ENCODE measurements at places on chromosomes 2 and 18. TPM values are rescaled to one million over a fixed set of nuclear protein-coding genes. Genes with fewer than 3 reads are reported as not detected.

- no peak overlapping the region for H3K4me3 ChIP-seq
- H3K4me1 ChIP-seq: no peaks in the 10 kb centered on the region
- DNase-seq: no peak
- H3K27me3 ChIP-seq: no peaks in the 10 kb centered on the region
- H3K27ac ChIP-seq: no peak overlapping the region
Observed at GRCh38 chr18:54127759-54128378, 96.6 kb downstream of the MBD2 start.

GRCh38 chr18:26634631-26635030 lies 86.3 kb upstream of the KCTD1 start:
- H3K4me3 ChIP-seq: no peak overlapping the region
- H3K27ac ChIP-seq: no peak overlapping the region
- H3K36me3 ChIP-seq: no peaks in the 10 kb centered on the region
- DNase-seq: no peak
- H3K27me3 ChIP-seq: no peaks in the 10 kb centered on the region
- no peaks in the 10 kb centered on the region for H3K4me1 ChIP-seq

DNA sequence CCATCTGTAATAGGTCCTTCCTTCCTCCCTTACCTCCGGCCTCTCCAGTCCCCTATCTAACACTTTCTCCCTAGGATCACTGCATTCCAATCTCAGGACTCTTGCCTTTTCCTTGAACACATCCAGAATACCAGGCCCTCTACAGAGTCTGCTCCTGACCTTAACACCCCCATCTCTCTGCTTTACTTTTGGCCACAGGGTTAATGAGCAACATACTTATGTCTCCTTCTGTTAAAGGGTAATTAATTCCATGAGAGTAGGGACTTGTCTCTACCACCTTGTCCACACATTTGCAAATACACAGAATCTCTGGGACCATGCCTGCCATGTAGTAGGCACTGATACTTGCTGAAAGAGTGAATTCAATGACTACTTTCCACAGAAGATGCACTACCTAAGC lies 94.9 kb downstream of the COBLL1 start:
- DNase-seq: no peak
- H3K4me3 ChIP-seq: no peak overlapping the region
- H3K4me1 ChIP-seq: no peaks in the 10 kb centered on the region
- no peaks in the 10 kb centered on the region for H3K27me3 ChIP-seq
- H3K27ac ChIP-seq: no peak overlapping the region

DNA sequence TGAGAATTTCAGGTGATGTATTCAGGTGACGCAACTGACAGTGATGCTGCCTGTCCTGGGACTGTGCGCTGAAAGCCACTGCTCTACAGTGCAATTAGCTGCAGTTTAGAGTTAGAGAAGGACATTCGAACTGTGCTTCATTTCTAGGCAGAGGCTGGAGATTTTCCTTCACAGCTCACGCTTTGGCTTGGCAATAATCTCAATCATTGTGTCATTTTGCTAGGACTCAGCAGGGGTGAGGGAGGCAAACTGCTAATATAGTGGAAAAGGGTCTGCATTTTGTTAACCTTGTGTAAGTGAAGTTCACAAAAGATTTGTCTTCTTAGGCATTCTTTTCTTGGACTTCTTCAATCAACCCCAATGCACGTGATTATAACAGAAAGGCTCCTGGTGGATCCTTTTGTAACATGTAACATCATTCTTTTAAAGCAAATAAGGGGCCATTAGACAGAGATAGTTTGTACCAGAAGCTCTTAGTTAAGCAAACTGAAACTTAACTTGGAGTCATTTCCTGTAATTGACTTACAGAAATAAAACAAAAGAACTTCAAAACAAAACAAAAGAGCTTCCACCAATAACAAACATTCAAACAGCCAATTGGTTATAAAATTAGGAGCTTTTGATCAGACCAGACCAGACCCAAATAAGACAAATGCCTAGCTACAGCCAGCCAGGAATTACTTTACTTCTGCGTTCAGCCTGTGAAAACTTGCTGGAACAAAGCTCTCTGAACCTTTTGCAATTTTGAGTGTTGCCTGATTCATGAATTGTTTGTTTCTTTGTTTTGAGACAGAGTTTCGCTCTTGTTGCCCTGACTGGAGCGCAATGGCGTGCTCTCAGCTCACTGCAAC lies 1376.3 kb upstream of the CELF4 start:
- peak overlapping the region; percentile 42 for H3K4me3 ChIP-seq
- DNase-seq: no peak
- H3K36me3 ChIP-seq: no peaks in the 10 kb centered on the region
- H3K4me1 ChIP-seq: peaks cover 9% of the 10 kb centered on the region

DNA sequence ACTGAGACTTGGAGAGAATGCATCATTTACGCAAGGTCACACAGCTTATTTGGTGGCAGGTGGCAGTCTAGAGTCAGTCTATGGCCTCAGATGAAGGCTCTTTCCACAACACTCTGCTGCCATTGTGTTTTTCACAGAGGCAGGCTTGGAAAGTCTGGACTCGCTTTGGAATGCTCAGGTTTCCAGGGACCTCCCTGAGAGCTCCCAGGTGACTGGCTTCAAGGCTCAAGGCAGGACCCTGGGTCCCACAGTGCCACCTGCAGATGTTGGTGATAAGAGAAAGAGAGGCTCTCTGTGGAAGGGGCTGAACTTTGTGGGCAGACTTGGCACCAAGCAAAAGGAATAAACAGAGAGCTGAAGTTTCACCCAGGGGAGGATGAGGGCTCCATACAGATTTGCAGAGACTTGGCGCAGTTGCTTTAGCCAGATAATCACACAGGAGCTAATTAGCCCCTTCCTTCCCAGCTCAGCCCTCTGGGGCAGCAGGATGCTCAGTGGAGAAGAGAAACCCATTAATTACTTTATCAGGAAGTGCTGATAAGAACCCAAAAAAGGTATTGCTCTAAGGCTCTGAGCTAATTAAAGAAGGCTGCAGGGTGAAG lies 103.5 kb downstream of the LBH start:
- H3K4me3 ChIP-seq: peak overlapping the region; percentile 9
- H3K27ac ChIP-seq: peak overlapping the region; percentile 71

- H3K36me3 ChIP-seq: no peaks in the 10 kb centered on the region
- no peaks in the 10 kb centered on the region for H3K27me3 ChIP-seq
- no peak overlapping the region for H3K4me3 ChIP-seq
- H3K4me1 ChIP-seq: no peaks in the 10 kb centered on the region
- no peak overlapping the region for H3K27ac ChIP-seq
Observed at GRCh38 chr2:107545851-107546250, 280.8 kb upstream of the RGPD4 start.

GRCh38 chr2:144357623-144358373 lies 162.1 kb downstream of the ZEB2 start:
- H3K27ac ChIP-seq: no peak overlapping the region
- DNase-seq: no peak
- no peaks in the 10 kb centered on the region for H3K4me1 ChIP-seq
- no peaks in the 10 kb centered on the region for H3K27me3 ChIP-seq
- no peaks in the 10 kb centered on the region for H3K36me3 ChIP-seq

The UGT1A8 gene
- total RNA-seq: not detected

DNA sequence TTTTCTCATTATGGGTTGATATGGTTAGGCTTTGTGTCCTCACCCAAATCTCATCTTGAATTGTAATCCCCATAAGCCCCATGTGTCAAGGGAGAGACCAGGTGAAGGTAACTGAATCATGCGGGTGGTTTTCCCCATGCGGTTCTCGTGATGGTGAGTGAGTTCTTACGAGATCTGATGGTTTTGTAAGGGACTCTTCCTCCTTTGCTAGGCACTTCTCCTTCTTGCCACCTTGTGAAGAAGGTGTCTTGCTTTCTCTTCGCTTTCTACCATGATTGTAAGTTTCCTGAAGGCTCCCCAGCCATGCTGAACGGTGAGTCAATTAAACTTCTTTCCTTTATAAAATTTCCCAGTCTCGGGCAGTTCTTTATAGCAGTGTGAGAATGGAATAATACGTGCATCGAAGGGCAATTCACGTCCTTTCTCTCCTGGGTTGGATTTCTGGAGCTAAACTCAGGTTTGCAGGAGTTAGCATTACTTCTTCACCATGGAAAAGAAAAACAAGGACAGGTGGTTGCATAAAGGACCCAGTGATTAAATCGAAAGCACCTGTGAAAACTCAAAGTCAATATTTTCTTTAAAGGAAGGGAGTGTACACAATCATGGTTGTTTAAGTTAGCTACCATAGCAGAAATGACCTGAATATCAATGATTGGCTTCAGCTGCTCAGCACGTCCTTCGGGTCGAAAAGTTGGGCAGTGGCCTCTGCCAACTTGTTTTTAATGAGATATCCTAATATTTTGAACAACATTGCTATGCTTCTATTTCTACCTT lies 54.1 kb downstream of the CDC42EP3 start:
- no peak overlapping the region for H3K4me3 ChIP-seq
- H3K27ac ChIP-seq: no peak overlapping the region
- peaks cover 22% of the 10 kb centered on the region for H3K4me1 ChIP-seq
- no peaks in the 10 kb centered on the region for H3K27me3 ChIP-seq
- no peak for DNase-seq

GRCh38 chr2:217049956-217050355 lies 190.1 kb upstream of the TNP1 start:
- no peaks in the 10 kb centered on the region for H3K4me1 ChIP-seq
- no peaks in the 10 kb centered on the region for H3K36me3 ChIP-seq

The ASB3 gene
- 34.5 TPM for total RNA-seq

DNA sequence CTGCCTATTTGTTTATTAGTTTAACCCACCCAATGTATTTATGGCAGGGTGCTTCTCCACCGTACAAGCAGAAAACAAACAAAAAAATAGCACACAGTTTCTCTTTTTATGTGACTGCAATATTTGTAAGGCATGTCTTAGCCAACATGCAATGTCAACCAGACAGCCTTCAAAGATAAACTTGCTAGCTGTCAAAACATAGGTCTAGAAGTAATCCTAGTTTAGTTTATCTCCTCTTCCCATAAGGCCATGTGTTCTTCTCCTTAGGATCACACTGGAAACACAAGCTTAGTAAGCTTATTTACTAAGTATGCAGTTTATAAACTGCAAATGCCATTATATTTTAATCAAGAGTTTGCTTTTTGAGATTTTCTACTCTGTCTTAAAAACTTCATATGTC lies 75.6 kb downstream of the LDAH start:
- no peak for DNase-seq
- H3K36me3 ChIP-seq: peaks cover under 1% of the 10 kb centered on the region
- H3K4me1 ChIP-seq: no peaks in the 10 kb centered on the region
- H3K27me3 ChIP-seq: no peaks in the 10 kb centered on the region

The NPHP1 gene
- not detected for total RNA-seq

The EFR3B gene
- not detected for total RNA-seq

DNA sequence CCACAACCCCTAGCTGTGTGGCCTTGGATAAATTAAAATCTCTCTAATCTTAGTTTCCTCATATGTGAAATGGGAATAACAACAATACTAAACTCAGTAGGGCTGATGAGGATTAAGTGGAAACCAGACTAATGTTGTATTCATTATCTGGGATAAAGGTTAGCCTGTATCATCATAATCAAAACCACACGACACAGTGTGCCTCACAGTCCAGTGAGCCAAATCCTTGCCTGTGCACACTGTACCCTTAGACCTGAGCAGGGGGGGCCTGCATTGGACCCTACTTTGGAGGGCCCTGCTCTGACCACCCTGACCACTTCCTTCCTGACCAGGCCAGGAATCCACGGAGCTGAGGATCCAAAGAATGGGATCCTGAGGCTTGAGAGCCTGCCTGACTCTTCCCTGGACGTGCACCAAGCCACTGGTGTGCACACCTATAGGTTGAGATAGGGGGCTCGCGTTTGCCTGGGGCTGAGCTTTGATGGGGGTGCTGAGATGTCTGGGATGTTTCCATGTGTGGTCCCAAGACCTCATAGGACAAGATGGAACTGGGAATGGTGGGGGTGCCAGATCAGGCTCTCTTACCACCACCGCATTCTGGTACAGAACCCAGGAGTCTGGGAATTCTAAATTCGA lies 69.7 kb downstream of the TGOLN2 start:
- H3K4me3 ChIP-seq: no peak overlapping the region
- no peak for DNase-seq
- H3K27me3 ChIP-seq: no peaks in the 10 kb centered on the region
- no peaks in the 10 kb centered on the region for H3K4me1 ChIP-seq
- no peak overlapping the region for H3K27ac ChIP-seq

DNA sequence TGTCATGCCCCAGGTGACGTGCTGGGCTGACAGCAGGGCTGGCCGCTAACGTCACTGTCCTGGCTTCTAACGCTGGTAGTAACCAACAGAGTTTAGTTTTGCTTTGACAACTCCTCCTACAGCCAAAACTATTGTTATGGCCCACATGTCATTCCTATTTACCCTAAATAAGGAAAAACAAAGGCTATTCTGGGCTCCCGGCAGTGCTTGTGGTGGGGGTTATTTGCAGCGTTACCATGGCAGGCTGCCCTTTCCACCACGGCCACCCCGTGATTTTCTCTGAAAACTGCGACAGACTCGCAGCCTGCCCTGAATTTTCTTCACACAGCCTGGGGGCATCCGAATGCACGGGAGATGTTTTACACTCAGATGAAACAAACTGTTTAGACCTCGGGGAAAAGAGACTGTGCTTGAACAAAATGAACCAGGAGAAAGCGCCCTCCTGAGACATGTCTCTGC lies 115.2 kb downstream of the FAM210A start:
- peak overlapping the region; percentile 61 for H3K27ac ChIP-seq
- H3K27me3 ChIP-seq: no peaks in the 10 kb centered on the region
- DNase-seq: no peak
- H3K36me3 ChIP-seq: no peaks in the 10 kb centered on the region
- peaks cover 34% of the 10 kb centered on the region for H3K4me1 ChIP-seq

GRCh38 chr2:114610677-114611076 lies 168.2 kb downstream of the DPP10 start:
- H3K27ac ChIP-seq: no peak overlapping the region
- H3K4me3 ChIP-seq: no peak overlapping the region
- H3K27me3 ChIP-seq: no peaks in the 10 kb centered on the region
- no peaks in the 10 kb centered on the region for H3K4me1 ChIP-seq
- DNase-seq: no peak

GRCh38 chr2:207513551-207514257 lies 16.1 kb upstream of the CREB1 start:
- DNase-seq: no peak
- no peaks in the 10 kb centered on the region for H3K36me3 ChIP-seq
- no peaks in the 10 kb centered on the region for H3K27me3 ChIP-seq

The AMER3 gene
- not detected for total RNA-seq

The CCDC74B gene
- total RNA-seq: 1.0 TPM

DNA sequence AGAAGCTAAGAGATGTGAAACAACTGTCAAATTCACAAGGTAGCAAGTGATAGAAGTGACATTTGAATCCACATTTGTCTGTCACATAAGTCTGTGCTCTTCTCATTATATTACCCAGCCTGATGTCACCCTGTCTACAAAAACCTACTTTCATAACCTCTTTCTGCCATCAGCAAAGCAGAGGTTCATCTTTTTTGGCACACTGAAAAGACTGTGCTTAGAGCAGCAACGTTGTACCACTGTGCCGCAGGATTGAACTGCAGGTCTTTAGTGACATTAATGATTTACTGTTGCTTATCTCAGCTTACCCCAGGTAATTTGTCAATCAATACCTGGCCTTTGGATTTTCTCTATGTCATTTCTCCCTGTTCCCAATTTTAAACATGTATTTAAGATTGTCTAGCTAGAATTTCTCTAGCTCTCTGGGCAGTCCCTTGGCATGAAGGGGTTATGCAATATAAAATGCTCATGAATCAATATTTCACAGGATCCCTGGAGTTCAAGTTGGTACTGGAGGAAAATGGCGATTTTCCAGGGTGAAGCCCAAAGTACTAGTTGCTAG lies 31.4 kb upstream of the TDRD15 start:
- H3K4me3 ChIP-seq: no peak overlapping the region
- no peaks in the 10 kb centered on the region for H3K36me3 ChIP-seq
- DNase-seq: no peak
- H3K27ac ChIP-seq: no peak overlapping the region
- no peaks in the 10 kb centered on the region for H3K4me1 ChIP-seq
- no peaks in the 10 kb centered on the region for H3K27me3 ChIP-seq

- no peak for DNase-seq
- H3K4me3 ChIP-seq: no peak overlapping the region
- no peaks in the 10 kb centered on the region for H3K4me1 ChIP-seq
- no peak overlapping the region for H3K27ac ChIP-seq
Observed at GRCh38 chr2:43100883-43101662, 125.3 kb downstream of the ZFP36L2 start.

The G6PC2 gene
- total RNA-seq: not detected

Data from naive thymus-derived CD4-positive, alpha-beta T cell (primary cell).